ENCODE measurements at places on chromosomes 5 and 9. TPM values are rescaled to one million over a fixed set of nuclear protein-coding genes. Genes with fewer than 3 reads are reported as not detected.

GRCh38 chr5:97480313-97480712 lies 297.3 kb upstream of the RIOK2 start:
- DNase-seq = no peak

DNA sequence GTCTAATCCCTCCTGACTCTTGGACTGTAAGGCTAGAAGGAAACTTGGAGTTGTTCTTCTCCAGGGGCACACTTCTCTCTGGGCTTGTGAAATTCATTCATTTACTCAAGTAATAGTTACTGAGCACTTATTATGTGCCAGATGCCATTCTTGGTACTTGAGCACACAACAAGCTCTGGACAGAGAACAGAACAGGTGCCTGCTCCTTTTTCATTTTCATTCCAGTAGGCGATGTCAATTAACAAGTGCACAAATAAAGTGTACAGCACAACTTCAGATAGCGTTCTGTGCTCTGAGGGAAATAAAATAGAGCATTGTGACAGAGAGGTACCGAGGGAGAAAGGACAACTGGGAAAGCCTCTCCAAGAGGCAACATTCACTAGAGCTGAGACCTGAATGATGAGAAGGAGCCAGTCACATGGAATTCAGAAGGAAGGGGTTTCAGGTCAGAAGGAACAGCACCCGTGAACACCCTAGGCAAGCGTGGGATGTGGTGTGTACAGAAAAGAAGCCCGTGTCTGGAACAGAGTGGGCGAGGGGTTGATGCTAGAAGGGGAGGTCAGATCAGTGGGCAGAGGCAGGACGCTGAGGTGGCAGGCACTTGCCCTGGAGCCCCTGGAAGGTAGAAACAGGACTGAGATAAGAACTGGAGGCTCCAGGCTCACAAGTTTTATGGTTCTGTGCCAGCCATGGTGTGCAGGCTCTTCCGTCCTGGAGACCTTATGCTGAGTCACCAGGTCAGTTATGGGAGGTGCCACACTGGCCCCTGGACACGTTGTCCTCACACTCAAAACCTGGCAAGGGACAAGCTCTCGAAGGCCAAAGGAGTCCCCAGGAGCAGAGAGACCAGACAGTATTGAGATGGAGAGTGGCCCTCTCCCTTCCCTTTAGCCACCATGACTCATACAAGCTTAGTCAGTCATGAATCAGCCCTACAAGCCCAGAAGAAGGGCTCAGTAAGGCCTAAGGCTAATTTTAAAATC lies 7.2 kb upstream of the ABLIM3 start:
- no peak for DNase-seq

- no peak for DNase-seq
Measured at GRCh38 chr5:136222580-136223235, 29.7 kb upstream of the SMIM32 start.

GRCh38 chr9:134753191-134753590 lies 111.6 kb downstream of the COL5A1 start:
- DNase-seq = no peak

- no peak for DNase-seq
Measured at GRCh38 chr5:100790951-100791350, 112.1 kb downstream of the ST8SIA4 start.

- DNase-seq = no peak
Measured at GRCh38 chr5:131196331-131196730, 25.6 kb downstream of the LYRM7 start.

DNA sequence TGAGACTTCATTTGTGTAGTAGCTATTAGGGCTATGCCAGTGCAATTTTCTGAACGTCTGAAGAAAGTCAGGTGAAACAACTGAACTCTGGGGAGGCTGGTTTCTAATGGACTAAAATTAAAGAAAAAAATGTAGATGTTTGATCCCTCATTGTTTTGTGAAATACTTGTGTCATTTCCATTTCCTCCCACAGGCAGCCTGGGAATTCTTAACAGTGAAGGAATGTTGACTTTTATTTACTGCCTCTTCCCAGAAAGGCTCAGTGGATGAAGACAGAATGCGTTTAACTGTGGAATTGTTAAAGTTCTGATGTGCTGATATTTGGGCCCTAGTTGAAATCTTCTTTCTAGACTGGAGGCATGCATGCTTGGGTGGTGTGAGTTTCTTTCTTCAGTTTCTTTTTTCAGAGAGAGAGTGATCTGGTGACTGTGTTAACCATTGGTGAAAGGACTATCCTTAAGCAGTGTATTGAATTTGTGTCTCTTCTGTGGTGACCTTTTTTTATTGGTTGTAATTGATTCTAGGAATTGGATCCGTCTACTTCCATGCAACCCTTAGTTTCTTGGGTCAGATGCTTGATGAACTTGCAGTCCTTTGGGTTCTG lies 15.5 kb downstream of the ACER2 start:
- DNase-seq = no peak

GRCh38 chr5:142183561-142183960 lies 75.0 kb downstream of the NDFIP1 start:
- DNase-seq = no peak

DNA sequence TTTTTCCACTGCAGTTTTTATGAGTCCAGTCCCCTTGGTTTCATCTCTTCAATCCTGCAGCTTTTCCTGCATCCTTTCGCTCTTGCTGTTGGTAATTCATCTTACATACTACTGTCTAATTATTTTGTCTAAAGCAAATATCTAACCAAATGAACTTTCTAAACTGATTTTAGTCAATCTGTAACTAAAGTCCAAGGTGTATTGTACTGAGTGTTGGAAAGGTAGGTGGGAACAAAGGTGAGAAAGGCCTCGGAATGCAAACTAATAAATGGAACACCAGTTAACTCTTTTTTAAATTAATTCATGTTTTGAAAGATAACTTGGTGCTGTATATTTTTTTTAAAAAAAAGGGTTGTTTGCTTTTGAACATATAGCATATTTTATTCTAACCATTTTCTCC lies 152.7 kb upstream of the CYLC2 start:
- no peak for DNase-seq

DNA sequence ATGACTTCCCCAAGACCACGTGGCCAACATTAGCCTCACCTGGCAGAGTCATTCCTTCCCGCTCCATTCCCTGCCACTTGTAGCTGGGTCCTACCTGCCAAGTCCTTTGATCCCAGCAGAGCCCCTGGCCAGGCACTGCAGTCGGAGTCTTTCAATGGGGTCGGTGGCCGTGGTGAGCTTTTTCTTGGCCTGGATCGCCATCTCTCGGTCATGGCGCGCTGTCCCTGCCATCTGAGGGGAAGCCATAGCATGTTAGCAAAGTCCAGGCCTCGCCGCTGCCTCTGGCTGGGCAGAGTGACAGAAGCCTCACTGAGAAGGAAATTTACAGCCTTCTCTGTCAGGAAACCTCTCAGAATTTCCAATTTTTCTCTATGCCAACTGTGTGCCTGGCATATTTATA lies 17.5 kb downstream of the CAPSL start:
- no peak for DNase-seq

DNA sequence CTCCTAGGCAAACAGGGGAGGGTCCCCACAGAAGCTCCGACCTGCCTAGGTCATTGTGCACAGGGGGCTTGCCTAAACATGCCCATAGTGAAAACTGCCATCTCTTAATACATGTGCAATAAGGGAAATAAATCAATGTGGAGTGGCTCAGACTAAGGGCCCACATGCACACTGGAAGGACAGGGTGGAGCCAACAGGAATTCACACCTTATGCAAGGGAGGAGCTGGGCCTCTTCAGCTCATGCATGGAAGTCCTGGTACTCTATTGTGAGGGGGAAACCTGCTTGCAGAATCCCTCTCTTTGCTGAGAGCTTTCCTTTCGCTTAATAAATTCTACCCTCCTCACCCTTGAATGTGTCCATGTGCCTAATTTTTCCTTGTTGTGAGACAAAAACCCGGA lies 815.8 kb downstream of the EFNA5 start:
- DNase-seq = no peak

DNA sequence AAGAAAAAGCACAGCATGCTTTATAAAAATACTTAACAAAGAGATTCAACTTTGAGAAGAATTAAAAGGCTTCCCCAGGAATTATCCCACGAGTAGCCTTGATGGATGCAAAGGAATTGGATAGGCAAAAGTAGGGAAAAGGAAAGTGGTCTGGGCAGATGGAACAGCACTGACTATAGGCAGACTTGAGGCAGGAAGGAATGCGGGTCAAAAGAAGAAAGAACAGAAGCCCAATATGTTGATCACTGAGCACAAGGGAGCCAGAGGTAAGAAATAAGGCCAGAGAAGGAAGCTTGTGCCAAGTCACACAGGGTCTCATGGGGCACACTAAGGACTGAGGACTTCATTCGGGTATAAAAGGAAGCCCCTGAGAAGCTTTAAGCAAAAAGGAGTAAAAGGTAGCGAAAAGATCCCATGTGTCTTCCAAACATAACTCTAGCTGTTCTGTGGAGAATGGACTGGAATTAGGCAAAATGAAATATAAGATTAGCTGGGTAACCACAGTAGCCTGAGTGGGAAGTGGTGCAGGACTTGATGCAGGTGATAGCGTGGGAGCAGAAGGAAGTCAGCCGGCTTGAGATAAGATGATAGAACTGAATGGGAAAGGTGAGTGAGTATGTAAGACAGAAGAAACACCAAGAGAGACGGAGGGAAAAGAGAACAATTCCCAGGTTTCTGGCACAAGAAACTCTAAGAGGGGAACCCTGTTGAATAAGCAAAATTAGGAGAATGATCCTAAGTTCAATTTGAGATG lies 106.6 kb downstream of the DENND1A start:
- DNase-seq = no peak

- no peak for DNase-seq
Measured at GRCh38 chr5:133846478-133847226, 121.8 kb downstream of the C5orf15 start.

DNA sequence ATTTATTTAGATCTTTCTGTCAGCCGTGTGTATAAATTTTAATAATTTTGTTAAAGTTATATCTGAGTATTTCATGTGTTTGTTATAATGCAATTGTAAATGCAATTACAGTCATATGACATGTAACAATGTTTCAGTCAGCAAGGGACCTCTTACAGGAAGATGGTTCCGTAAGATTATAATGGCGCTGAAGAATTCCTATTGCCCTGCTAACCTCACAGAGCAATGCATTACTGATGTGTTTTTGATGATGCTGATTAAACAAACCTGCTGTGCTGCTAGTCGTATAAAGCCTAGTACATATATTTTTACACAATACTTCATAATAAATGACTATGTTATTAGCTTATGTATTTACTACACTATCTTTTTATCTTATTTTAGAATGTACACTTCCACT lies 1166.4 kb downstream of the CDH12 start:
- no peak for DNase-seq

GRCh38 chr5:8826508-8826907 lies 719.4 kb downstream of the SEMA5A start:
- no peak for DNase-seq

DNA sequence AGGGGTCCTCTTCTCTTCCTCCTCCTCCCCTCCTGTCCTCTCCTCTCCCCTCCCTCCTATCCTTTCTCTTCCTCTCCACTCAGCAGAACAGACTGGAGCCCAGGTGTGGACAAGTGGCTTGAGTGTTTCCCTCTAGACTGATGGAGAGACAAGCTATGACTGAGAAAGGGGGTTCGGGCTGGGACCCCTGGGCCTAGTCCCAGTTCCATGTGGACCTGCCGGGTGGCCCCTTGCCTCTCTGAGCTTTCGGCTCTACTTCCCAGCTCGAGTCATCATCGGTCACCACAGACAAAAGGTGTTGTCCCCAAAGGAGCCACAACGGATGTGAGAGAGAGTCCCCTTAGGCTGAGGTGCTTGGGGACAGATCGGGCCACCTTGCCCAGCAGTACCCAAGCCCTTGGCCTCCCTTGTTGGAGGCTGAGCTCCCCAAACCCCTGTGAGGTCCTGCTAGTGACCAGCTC lies 3.4 kb upstream of the RXRA start:
- no peak for DNase-seq

GRCh38 chr9:37919246-37919955 lies 15.5 kb upstream of the SLC25A51 start:
- DNase-seq = no peak

- no peak for DNase-seq
Measured at GRCh38 chr9:99693888-99694287, 127.8 kb upstream of the NR4A3 start.

- no peak for DNase-seq
Measured at GRCh38 chr9:92429836-92430235, 5.6 kb upstream of the OMD start.

GRCh38 chr9:122389799-122390481 lies 19.1 kb downstream of the PTGS1 start:
- DNase-seq = no peak

DNA sequence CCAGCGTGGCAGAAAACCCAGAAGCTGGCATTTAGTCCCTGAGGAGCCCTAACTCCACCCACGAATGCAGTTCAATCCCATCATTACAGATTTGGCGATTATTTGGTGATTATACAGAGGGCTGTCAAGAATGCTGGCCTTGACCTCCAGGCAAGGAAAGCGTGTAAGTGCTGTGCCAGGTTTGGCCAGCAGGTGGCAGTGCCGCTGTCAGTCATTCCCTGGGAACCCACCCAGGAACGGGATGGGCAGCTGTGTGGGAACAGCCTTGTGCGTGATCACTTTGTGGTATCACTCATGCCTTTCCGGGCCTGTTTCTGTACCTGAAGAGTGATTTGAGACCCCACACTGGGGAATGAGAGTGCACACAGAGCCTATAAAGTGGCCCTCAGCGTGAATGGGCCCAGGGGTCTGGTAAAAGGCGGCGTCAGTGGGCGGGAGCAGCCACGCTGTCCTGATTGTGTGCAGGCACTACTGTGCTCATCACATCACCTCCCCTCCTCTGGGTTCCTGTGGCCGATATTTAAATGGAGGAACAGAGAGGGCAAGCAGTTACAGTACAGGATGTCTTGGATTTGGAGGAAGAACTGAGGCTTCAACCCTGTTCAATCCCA lies 215.6 kb downstream of the ROR2 start:
- no peak for DNase-seq

GRCh38 chr5:165325221-165325620 lies 1819.8 kb downstream of the MAT2B start:
- DNase-seq = no peak

DNA sequence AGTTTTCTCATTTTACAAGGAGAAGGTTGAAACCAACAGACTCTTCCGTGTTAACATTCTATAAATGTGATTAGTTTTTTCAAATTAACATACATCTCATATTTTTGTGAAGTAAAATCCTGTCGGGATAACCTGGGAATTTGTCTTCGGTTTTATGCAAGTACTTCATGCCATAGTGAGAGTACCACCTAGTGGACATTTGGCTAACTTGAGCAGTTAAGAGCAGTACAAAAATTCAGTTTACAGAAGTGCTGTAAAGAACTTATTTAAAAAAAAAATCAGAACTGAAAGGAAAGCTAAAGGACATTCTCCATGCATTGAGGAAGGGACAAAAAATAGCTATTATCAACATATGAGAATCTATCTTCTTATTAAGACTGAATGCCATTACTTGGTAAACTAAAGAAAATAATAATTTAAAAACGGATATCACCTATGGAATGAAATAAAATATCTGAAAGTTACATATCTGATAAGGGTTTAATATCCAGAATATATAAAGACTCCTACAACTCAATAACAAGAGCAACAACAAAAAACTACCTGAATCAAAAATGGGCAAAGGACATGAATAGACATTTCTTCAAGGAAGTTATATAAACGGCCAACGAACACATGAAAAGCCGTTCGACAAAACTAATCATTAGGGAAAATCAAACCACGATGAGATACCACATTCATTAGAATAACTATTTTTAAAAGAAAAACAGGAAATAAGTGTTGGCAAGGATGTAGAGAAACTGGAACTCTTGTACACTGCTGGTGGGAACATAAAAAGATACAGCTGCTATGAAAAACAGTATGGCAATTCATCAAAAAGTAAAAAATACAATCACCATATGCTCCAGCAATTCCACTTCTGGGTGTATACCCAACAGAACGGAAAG lies 117.0 kb upstream of the GNA14 start:
- no peak for DNase-seq

The NMUR2 gene
- polyA plus RNA-seq = 0.19 TPM

The FUT7 gene
- 0.08 TPM for polyA plus RNA-seq

The LMX1B gene
- 0.80 TPM for polyA plus RNA-seq

The PNPLA7 gene
- polyA plus RNA-seq = 3.6 TPM

The CCL19 gene
- not detected for polyA plus RNA-seq
